RKO (cell line): ENCODE measurements at places on chromosomes 6 and 20.
A peak's percentile ranks its signal among the peaks of the same experiment; 100 is the strongest.

DNA sequence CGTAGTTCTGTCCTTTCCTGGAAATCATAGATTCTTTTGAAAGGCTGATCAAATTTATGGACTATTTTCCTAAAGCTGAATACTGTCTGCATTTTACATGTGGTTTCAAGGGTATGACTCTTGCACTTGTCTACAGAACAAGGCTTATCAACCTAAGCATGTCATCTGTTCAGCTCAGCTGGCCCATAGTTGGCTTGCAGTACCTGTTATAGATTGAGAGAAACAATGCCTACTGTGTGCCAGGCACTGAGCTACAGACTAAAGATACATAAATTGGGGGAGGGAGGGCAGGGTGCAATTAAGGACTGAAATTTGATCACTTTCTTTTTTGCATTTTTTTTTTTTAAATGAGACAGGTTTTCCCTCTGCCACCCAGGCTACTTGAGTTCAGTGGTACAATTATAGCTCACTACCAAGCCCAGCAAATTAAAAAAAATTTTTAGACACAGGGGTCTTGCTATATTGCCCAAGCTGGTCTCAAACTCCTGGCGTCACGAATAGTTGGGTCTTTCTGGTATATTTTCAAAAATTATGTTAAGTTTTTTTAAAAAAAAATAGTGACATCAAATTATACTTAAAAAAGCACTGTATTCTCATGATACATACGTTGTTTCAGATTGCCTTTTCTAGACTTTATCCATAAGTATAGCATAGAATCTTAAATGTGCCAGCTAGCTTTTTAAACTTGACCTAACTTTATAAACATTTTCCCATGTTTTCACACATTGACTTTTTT, 52.2 kb downstream of the RREB1 start:
- no peak for DNase-seq

GRCh38 chr6:17448165-17448564, 54.8 kb downstream of the CAP2 start:
- no peak for DNase-seq

- no peak for DNase-seq
These were observed 158.0 kb downstream of the SCP2D1 start for GRCh38 chr20:18971574-18971973.

GRCh38 chr20:9616455-9616805, 102.0 kb downstream of the LAMP5 start:
- DNase-seq: no peak

GRCh38 chr6:5030596-5031136, 26.8 kb upstream of the RPP40 start:
- DNase-seq: peak; percentile 77

GRCh38 chr6:23828861-23829260, 297.2 kb upstream of the NRSN1 start:
- no peak for DNase-seq

DNA sequence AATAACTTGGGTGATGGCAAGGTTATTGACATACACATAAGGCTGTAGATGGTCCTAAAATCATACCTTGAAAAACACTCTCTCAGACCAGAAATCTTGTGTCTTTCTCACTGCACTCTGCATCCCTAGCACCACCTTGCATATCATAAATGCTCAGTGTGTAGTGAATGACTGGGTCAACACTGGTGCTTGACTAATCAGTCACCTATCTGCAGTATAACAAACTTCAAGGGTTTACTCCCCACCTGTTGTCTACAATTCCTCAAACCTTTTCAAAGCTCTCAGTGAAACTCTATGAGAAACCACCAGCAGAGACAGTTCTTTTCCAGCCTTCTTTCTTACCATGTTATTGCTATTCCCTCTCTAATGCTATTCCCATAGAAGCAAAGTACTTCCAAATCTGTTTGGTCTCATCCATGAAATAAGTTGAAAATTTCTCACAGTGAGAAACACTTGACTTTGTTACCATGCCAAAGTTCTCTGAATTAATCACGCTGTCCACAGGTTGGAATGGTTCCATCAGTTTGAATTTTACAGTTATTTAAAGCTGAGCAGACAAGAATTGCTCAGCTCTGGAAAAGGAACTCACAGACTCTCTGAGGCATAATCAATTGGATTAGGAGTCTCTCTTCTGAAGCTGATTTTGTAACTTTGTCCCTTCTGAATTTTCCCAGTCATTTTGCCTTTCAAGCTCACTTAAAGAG, 104.8 kb upstream of the EYA4 start:
- DNase-seq: no peak

DNA sequence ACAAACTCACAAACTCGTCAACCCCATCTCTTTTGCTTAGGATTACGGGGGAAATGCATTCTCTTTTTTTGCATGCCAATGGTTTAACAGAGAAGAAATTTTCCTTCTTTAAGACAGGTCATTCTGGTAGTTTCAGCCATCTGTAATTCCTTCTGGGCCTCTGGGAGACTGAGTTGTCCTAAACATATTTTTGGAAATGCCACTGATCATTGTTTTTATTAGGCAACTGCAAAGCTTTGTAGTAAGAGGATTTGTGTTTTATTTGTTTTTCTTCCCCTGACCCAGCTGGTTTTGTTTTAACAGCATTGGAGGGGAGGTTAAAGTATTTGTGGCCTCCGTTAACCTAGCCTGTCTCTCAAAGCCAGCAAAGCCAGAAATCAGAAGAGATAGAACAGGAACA, 73.1 kb upstream of the ISM1 start:
- no peak for DNase-seq

- DNase-seq: no peak
These were observed 32.3 kb upstream of the TRDN start for GRCh38 chr6:123668965-123669591.

- no peak for DNase-seq
These were observed 176.3 kb downstream of the BACH2 start for GRCh38 chr6:90120327-90120726.

DNA sequence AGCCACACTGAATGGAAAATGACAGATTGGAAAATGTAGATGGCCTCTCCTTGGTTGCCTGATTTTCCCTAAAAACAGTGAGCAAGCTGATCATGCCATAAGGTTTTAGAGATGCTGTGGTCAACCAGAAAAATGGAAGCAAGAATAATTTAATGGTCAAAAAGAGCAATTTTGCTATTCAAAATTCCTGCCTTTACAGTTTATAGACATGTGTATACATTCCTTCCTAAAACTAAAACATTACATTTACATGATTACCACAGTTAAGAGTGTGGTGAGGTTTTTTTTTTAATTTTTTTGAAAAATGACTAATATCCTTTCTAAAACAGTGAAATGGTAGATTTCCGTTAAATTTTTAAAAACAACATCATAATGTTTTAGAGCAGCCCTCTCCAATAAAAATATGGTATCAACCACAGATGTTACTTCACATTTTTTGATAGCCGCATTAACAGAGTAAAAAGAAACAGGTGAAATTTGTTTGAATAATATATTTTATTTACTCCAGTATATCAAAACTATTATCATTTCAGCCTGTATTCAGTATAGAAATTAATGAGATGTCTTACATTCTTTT, 407.0 kb upstream of the SOX4 start:
- DNase-seq: no peak

GRCh38 chr6:5132731-5133130, 47.6 kb downstream of the PPP1R3G start:
- no peak for DNase-seq

GRCh38 chr6:92479831-92480230, 939.5 kb downstream of the EPHA7 start:
- peak; percentile 11 for DNase-seq
